Activated CD8-positive, alpha-beta memory T cell treated with anti-CD3 and anti-CD28 coated beads, Interleukin-2, amount 10 ng/mL, durations not matched to agents 7 days and 5 days (primary cell): ENCODE measurements at places on chromosomes 3 and 15.
A peak's percentile ranks its signal among the peaks of the same experiment; 100 is the strongest.

GRCh38 chr3:25574172-25574765 lies 90.4 kb downstream of the TOP2B start:
- no peak for DNase-seq

- DNase-seq, result no peak
Observed at GRCh38 chr15:90104551-90104950, 2.3 kb upstream of the IDH2 start.

DNA sequence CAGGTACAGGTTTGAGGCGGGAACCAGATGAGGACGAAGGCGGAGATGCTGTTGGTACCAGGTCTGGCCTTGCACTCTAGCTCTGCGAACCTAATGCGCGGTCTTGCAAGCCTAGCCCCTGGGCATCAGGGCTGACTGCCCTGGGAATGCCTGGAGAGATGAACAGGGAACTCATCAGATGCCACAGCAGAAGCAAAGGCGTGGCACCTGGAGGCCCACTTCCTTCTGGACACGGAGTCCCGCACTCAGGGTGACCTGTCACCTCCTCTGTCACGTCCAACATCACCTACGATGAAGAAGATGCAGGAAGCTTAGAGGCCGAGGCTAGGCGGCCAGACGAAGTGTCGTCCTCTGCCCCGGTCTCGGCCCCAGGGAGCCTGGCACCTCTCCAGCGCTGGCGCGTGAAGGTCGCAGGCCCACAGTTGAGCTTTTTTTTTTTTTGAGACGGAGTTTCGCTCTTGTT lies 9.4 kb downstream of the RPLP1 start:
- peak; percentile 41 for DNase-seq

DNA sequence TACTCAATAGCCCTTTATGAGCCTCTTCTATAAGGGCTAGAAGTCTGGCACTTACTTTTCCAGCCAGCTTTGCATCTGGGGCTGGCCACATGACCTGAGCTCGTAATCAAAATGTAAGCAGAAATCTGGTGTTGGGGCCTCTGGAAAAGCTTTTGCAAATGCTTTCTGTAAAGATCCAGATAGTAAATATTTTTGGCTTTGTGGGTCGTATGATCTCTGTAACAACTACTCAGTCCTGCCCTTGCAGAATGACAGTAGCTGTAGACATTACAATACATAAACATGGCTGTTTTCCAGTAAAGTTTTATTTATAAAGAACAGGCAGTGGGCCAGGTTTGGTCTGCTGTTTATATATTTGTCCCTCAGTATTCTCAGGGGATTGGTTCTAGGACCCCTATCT lies 46.2 kb upstream of the THRB start:
- no peak for DNase-seq

GRCh38 chr15:42106288-42106687 lies 11.9 kb upstream of the PLA2G4D start:
- DNase-seq, result no peak

GRCh38 chr3:55690177-55690576 lies 203.1 kb upstream of the WNT5A start:
- DNase-seq, result no peak

GRCh38 chr3:113377158-113377557 lies 64.1 kb downstream of the CFAP44 start:
- DNase-seq, result no peak

DNA sequence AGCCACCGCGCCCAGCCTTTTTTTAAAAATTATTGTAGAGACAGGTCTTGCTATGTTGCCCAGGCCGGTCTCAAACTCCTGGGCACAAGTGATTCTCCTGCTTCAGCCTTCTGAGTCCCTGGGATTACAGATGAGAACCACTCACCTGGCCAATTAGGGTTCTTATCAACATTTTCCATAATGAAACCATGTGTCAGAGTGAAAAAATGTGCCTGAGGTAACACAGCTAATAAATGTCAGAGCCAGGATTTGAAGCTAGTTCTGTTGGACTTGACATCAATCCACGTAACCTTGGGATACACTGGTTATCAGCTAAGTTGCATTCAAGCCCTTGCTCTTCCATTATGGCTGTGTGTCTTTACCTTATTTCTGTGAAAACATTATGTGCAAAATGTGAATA lies 29.1 kb downstream of the CHST14 start:
- DNase-seq, result no peak

DNA sequence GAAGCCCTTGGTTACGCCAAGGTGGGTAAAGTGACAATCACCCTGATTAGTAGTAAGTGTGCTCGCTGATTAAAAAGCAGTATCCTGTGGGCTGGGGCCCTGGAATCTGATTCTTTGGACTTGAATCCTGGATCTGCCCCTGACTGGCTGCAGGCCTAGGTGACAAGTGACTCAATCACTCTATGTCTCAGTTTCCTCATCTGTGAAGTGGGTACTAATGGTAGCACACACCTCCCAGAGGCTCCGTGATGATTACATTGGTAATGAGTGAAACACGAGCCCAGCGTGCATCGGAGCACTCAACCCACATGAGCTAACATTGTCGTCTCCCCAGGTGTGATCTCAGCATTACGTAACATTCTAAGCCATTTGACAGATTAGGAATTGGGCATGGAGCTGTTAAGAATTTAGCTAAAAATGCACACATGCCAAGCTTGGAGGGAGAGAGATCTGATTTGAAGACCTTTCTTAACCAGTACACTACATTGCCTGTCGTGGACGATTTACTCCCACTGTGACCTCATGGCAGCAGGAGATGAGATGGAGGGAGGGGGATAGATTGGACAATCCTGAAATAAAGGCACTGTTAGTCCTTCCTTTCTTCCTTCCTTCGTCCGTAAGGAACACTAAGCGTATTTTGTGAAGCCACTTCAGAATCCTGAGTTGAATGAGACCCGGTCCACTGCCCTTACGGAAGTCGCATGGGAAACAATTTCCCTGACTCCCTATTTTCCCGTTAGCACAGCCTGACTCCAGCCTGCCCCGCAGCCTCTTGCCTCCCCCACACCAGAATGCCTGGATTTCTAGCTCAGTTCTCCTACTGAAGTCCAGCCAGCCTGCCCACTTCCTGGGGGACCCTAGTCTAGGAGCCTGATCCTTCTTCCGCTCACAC lies 32.1 kb downstream of the MGLL start:
- no peak for DNase-seq

DNA sequence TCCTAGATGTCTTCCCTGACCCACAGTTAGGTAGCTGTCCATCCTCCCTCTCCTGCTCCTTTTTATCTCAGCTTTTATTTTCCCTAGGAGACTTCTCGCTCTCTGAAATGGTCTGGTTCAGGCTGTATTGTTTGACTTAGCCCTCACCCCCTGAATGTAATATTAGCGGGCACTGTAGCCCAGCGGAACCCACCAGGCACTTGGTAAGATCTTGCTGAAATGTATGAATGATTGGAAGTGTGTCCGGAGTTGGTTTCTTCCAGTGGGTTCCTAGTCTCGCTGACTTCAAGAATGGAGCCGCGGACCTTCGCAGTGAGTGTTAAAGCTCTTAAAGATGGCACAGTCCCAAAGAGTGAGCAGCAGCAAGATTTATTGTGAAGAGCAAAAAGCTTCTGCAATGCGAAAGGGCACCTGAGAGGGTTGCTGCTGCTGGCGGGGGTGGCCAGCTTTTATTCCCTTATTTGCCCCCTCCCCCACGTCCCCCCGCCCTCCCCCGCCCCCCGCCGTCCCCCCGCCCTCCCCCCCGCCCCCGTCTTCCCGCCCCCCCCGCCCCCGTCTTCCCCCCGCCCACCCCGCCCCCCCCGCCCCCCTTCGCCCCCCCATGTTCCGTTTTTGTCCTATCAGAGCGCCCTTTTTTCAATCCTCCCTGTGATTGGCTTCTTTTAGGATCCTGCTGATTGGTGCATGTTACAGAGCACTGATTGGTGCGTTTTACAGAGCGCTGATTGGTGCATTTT lies 694 bp upstream of the EEFSEC start:
- DNase-seq, result no peak

DNA sequence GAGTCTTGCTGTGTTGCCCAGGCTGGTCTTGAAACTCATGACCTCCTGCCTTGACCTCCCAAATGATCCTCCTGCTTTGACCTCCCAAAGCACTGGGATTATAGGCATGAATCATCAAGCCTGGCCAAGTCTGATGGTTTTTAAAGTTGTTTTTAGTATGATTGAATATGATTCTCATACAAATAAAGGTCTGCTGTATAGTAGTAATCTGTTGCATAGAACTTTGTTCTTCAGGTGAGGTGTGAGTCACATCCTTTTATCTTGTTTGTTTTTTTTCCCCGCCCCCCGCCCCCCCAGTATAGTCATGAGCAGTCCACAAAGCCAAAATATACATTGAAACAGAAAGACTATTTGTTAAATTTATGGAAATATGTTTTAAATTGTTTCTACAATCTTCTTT lies 39.0 kb downstream of the UBE2E2 start:
- no peak for DNase-seq

DNA sequence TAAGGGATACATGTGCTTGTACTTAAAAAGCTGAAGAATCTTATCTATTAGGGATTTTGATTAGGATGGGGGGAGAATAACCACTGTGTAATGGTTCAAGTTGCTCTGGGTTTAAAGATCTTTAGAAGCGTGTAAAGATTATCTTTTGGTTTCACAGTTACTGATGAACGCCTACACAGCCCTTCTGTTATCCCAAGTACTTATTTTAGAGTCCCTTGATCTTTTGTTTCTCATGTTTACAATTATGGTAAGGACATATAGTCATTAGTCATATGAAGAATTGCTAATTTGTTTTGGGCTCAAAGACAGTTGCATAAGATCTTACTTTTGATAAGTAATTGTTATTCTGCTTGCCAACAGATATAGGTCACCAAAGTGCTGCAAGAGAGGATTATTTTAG lies 160.1 kb downstream of the PLCL2 start:
- DNase-seq, result no peak

DNA sequence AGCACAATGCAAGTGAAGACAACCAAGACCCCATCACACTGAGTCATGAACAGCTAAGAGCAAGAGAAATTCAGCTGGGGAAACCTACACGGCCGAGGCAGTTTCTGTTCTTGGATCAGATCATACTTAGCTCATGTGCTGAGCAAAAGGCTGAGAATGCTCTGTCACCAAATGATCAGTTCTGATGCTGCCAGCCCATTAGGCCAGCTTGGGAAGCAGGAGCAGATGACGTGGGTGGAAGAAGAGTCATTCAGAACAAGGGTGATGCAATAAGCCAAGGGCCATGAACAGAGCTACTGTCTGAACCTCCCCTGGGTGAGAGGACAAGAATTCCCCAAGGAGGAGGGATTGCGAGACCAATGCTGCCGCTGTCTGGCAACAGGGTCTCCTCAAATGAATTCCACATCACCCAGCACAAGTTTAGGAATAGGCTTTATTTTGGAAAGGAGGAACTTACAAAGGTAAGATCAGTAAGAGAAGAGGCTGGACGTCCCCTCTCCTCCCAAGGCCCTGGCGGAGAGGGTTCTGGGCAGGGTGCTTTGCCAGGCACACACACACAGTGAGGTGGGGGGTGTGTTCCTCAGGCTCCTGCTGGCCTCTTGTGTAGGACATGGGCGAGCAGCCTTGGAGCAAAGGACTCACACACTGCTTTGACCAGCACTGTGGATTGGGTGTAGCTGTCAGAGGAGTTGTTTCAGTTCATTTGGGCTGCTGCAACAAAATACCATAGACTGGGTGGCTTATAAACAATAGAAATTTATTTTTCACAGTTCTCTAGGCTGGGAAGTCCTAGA lies 65.6 kb upstream of the CTXND1 start:
- no peak for DNase-seq

DNA sequence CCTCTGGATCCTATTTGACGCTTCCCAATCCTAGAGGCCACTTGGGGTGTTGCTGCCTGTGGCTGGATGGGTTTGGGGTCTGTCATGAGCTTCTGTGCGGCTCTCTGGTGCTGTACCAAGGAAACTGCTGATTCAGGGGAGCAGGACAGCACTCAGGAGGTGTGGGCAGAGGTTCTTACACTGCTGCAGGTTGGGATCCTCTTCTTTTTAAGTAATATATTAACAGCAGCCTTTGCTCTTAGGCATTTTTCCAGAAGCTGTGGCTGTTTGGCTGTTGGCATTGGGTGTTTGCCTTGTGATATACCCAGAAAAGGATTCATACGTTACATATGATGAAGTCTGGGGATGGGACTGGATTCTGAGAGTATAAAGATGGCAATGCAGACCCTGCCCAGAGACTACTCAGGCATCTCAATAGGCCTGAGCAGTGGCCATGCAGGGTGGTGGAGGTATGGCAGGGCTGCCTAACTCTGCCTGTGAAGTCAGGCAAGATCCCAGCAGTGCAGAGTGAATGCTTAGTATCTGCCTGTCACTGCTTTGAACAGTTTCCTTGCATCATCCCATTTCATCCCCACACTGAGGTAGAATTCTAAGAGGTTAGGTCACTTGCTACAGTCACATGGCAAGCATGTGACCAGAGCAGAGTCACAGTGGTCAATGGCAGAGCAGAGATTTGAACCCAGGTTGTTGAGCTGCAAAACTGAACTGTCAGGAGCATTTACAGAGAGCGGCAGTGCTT lies 3.9 kb downstream of the ABHD6 start:
- no peak for DNase-seq

DNA sequence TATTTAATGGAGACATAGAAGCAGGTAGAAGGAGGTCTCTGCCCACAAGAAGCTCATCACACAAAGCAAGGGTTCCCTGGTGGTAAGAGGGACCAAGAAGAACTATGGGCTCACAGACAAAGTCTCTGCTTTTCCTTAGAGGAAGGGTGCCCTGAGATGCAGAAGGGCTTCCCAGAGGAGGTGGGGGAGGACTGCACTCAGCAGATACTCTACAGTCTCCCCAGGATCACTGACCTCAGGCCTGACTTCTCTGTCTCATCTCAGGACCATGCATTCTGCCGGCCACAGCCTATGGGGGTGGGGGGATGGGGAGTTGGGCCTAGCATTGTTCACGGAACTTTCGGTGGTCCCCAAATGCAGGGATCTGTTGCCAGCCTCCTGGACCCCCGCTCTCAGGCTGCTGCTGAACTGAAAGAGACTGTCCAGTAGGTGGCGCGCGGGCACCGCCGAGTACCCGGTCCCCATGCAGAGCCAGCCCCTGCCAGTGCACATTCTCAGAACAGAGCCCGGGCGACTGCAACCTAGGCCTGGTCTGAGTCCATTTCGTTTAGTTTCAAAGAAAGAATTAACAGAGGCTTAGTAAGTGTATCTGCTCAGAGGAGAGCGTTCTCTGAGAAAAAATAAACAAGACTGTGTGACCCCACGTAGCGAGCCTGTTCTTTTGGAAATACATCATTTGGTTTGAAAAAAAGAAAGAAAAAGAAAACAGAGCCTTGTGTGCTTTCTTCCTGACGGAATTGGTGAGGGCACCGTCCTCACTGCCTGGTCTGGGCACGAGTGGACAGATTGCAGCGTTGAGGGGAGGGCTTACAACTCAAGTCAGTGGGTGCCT lies 74.1 kb downstream of the LRTM1 start:
- DNase-seq, result peak; percentile 51

GRCh38 chr3:10753964-10754363 lies 62.1 kb upstream of the SLC6A11 start:
- peak; percentile 69 for DNase-seq

DNA sequence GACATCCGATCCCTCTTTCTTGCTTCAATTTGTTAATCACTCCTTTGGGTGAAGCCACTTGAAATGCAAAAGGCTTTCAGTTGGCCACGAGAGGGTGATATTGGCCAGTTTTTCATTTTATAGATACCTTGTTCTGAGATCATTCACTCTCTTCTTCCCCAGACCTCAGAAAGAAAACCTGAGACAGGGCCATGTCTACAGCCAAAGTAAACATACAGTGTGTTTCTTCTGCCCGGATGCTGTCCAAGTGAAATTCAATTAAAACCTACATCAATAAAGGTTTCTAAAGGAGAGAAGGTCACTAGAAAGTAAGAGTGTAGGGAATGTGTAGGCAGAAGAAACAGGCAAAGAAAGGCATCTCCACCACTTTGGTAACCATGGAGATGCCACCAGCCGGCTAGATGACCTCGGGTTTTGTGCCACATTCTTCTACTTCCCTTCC lies 39.5 kb upstream of the FMN1 start:
- no peak for DNase-seq

GRCh38 chr3:160695915-160696327 lies 19.0 kb downstream of the ARL14 start:
- no peak for DNase-seq
